ENCODE measurements at places on chromosomes 7 and 10.

DNA sequence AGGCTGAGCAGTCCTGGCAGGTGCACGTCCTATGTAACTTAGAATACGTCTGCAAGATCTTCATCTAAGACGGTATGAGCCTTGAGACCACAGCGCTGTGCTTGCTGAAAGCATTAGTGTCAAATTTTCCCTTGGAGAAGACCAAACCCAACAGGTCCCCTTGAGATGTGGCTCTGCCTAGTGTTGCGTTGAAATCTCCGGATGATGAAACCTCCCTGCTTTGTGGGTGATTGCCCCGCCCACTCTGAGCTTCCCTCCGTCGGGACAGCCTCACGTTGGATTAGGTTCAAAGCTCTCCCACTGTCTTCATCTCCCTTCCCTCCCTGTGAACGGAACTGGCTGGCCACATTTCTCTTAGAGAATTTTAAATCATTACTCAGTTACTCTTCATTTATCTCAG lies 102.0 kb downstream of the ADARB2 start:
- no peak for DNase-seq

GRCh38 chr7:22287412-22287811 lies 69.5 kb downstream of the RAPGEF5 start:
- no peak for DNase-seq

- no peak for DNase-seq
These were observed 210.1 kb upstream of the KCTD7 start for GRCh38 chr7:66418537-66418936.

DNA sequence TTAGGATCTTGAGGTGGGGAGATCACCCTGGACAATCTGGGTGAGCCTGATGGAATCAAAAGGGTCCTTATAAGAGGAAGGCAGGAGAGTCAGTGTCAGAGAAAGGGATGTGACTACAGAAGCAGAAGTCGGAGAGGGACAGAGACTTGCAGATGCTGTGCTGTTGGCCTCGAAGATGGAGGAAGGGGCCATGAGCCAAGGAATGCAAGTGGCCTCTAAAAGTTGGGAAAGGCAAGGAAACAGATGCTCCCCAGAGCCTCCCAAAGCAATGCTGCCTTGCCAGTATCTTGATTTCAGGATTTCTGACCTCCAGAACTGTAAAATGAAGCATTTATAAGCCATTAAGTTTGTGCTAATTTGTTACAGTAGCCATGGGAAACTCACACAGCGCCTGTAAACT lies 165.2 kb downstream of the FANK1 start:
- no peak for DNase-seq

DNA sequence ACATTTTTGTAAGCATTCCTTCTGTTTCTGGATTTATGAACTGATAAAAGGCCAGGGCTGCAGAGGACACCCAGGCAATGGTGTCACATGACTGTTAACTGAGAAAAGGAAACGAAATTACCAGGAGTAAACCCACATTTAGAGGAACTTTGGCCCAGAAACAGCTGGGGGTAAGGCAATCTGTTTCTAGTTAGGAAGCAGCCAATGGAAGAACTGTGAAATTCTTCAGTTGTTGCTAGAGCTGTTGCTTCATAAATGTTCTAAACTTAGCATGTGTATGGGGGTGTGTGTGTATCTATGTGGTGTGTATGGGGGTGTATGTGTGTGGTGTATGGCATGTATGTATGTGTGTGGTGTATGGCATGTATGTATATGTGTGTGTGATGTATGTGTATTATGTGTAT lies 11.8 kb upstream of the PDCD4 start:
- no peak for DNase-seq

- DNase-seq, result no peak
These were observed 122.5 kb downstream of the TMEM26 start for GRCh38 chr10:61330669-61331068.

DNA sequence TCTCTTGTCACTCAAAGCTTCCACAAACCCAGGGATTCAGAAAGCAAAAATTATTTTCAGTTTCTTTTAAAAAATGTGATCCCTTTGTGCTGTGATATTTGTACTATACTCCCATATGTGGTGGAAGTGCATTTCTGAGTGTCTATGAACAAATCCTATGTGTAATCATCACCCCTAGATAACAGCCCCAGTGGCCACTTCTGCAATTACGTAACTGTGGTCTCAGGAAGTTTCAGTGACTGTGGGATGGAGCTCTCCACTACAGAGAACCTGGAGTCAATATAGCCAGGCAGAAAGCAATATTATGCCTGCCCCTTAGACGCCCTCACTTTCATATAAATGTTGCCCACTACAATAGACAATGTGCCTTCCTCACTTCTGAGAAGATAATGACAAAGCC lies 1101.7 kb upstream of the GHITM start:
- no peak for DNase-seq

DNA sequence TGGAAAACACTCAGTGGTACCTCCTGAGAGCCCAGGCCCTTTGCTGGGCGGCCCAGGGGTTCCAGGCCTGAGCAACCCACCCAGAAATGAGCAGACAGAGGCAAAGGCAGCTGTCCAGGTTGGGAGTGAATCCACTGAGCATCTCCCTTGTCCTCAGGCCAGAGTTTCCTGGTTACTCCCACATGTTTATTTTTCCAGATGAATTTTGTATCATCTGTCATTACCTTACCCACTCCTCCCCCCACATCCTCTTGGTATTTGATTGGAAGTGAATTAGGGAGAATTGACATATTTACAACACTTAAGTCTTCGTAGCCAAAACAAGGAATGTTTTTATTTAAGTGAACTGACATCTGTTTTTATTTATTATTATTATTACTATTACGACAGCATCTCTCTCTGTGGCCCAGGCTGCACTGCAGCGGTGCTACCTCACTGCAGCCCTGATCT lies 13.2 kb upstream of the LMBR1 start:
- DNase-seq, result no peak

DNA sequence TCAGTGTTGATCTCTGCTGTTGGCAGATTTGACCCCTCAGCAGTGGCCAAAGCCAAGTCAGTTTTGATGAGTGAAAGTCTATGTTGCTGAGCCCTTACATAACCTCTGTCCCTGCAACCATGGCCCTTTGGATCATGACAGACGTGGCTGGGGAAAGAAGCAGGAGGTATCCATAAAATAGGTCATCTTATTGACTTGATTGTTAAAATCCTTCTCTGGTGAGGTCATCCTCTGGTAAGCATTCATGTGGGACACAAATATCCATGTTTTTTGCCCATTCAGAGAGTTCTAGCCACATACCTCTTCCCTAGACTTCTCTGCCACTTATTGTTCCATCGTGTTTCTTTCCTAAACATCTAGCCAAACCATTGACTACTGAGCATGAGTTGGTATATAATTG lies 251.9 kb upstream of the PTER start:
- no peak for DNase-seq

- DNase-seq, result no peak
These were observed 46.6 kb downstream of the CCSER2 start for GRCh38 chr10:84375011-84375410.

DNA sequence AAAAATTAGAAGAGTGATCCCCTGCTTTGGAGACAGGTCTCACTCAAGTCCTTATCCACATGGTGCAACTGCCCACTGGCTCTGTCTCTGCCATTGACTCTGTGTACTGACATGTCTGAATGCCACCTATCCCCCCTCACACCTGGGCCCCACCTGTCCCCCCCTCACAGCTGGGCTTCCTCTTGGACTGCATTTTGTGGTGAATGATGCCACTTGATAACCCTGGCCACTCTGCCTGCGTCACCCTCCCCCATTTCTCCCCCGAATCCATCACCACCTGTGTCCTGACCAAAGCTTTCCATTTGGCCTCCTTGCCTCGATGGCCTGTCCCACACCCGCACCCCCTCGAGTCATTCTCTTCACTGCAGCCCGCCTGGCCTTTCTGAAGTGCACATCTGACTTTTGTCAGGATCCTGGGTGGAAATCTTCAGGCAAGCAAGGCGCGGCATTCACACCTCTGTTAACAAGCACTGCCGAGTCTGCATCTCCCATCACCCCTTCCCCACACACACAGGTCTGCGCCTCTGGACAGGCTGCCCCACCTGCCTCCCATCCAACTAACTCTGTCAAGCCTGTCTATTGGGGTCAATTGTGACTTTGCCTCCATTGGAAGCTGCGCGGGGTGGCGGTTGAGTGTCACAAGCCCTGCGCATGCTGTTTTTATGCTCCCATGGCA lies 175.3 kb upstream of the KLF14 start:
- no peak for DNase-seq

DNA sequence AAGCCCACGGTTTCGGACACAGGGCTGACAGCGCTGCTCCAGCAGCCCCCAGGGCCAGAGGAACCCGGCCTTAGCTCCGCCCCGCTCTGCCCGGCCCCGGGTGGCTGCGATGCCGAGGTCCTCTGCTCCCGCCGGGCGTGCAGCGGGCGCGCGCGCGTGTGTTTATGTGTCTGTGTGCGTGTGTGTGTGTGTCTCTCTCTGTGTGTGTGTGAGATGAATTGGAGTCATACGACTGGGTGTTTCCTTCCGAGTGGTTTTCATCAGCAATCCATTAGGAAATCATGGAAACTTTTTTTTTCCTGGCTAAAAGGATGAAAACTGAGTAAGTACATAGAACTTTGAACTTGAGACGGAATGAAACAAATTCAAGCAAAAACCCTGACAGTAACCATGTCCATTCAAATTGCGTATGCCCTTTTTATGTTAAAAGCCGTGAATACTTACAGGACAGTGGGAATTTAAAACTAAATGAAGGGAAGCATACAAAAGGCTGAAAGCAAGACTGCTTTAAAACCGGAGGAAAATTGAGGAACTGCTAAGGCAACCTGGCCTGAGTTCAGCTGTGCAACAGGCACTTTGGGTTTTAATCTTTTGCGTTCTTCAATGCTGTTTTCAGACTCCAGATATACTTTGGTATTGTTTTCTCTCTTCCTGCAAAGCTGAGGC lies at the start of gene CPED1:
Gene CPED1 (plus strand): TSS at position 121 of the 666 bp plus-strand sequence. CDS start 911 bp downstream, outside the sequence.
- peak; percentile 43 for DNase-seq

DNA sequence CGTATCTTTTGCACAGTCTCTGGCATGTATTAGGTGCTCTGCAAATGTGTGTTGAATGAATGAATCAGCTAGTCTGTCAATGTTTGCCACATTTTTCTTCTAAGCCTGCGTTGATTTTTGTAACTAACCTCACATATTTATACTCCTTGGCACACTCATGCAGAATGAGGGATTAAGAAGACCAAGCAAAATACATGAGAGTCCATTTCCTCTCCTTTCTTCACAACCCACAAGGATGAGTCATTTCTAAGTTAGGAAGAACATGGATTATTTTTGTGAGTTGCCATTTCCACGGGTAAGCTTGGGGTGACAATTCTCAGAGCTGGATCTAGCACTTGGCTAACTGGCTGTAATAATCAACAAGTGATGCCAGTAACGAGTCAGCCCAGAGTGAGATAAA lies 158.8 kb downstream of the TWIST1 start:
- no peak for DNase-seq

GRCh38 chr7:135428011-135428410 lies 81.9 kb downstream of the CNOT4 start:
- no peak for DNase-seq

DNA sequence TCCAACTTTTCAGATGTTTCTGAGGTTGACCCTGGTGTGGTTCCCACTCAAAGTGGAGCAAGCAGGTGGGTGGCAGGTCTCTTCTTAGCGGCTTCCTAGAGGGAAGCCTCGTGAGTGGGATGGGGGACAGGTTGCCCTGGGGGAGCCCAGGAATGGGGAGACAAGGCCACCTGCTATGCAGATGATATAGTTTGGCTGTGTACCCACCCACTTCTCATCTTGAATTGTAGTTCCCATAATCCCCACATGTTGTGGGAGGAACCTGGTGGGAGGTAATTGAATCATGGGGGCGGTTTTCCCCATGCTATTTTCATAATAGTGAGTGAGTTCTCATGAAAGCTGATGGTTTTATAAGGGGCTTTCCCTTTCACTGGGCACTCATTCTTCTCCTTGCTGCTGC lies 68.3 kb downstream of the KIAA1217 start:
- no peak for DNase-seq

GRCh38 chr10:71664585-71664984 lies 55.0 kb downstream of the C10orf105 start:
- no peak for DNase-seq

- no peak for DNase-seq
These were observed 16.3 kb downstream of the ZMIZ2 start for GRCh38 chr7:44764665-44765578.

DNA sequence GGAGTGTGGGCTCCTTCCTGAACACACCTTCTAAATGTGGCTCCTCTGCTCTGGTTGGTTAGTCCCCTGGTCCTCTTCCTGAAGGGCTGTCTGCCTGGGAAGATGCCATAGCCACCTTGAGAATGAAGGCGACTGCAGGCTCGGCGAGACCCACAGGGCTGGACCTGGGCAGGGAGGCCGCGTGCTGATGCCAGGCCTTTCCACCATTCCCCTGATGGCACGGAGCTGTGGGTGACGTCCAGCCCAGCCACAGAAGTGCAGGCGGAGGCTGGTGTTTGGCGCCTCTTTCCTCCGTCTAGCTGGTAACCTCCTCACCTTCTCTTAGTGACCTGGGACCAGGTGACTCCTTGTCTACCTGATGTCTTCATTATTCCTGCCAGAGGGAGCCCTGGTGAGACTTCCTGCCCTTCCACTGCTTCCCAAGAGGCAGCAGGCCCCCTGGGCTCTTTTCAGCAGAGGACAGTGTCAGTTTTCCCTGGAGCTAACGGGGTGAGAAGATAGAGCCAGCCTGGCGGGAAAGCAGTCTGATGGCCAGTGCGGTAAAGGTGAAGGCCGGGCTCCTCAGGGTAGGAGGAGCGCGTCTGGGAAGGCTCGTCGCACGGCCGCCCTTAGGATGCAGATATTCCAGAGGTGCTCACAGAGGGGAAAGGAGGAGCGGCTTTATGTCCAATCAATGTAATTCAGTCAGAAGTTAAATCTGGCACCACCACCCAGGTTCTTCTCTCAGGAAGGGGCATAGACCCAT lies 34.9 kb downstream of the GBX1 start:
- no peak for DNase-seq

GRCh38 chr10:73814896-73815718 lies 3.7 kb upstream of the NDST2 start:
- DNase-seq, result no peak

GRCh38 chr7:43481902-43482678 lies 100.8 kb upstream of the STK17A start:
- no peak for DNase-seq

DNA sequence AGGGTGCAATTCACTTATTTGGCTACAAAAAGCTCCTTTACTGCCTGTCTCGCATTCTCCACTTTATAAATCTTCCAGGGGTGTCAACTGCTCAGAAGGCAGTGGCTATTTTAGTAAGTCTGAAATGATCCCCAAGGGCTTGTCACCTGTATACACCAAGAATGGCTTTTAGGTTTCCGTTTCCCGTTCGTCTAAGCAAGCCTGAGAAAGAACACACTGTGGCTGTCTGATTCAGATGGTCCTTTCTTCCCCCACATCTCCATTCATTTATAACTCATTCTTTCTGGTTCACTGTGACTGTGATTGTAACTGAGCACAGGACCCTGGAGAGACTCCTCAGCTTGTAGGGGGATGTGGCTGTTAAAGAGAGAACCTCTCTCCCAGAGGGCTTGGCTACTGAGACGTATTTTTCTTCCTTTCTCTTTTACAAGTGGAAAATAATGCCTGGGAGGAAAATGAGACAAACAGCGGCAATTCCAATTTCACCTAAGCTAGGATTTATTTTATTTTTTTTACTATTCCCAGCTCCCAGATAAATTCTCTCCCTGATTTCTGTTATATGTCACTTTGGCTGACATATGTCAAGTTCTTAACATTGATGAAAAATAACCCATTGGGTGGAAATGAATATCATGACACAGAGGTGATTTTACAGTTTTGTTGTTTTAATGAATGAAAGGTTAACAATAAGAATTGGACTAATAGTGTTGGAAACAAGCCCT lies 129.3 kb downstream of the FAM107B start:
- DNase-seq, result no peak
